Hepatic stellate cell (primary cell): ENCODE measurements at places on chromosomes 11 and 22.

GRCh38 chr11:15836795-15837194 lies 519.6 kb downstream of the SOX6 start:
- no peak for DNase-seq

DNA sequence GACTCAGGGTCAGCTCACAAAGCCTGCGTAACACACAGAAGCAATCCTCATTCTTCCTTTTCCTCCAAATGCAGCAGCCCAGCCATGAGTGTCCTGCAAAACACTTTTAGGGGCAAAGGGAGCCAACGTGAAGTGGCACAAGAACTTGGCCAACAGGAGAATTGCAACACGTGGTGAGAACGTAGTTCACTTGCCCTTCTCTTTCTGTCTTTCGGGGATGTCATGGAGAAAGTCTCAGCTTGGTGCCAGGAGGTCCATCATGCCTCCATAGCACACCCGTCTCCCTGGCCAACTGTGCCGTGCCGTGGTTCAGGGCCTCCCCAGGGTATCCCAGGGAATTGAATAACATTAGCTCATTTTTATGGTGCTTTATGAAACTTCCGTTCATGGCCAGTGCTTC lies 98.5 kb upstream of the ANO1 start:
- DNase-seq = no peak

GRCh38 chr11:120574876-120575275 lies 63.3 kb downstream of the GRIK4 start:
- DNase-seq = no peak

- no peak for DNase-seq
Measured at GRCh38 chr11:14446701-14447169, 52.9 kb downstream of the COPB1 start.

DNA sequence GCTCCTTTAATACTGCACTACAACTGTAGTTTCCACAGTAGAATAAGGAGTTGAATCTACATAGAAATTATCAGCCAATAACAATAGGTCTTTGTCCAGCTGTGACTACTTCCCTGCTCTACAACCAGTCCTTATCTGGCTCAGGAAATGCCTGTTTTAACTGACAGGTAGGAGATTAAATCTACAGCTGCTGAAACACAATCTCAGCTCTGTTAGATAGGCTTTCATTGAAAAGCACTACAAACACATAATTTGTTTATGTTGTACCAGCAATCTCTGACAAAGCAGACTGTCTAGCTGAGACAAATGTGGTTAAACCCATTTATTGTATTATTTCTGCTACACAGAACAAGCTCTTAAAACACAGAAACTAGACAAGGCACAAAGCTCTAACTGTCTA lies 230.0 kb downstream of the SOX6 start:
- DNase-seq = no peak

GRCh38 chr22:32535531-32536190 lies 61.0 kb downstream of the FBXO7 start:
- DNase-seq = no peak

- no peak for DNase-seq
Measured at GRCh38 chr11:80562523-80563125, 1121.8 kb upstream of the TENM4 start.

DNA sequence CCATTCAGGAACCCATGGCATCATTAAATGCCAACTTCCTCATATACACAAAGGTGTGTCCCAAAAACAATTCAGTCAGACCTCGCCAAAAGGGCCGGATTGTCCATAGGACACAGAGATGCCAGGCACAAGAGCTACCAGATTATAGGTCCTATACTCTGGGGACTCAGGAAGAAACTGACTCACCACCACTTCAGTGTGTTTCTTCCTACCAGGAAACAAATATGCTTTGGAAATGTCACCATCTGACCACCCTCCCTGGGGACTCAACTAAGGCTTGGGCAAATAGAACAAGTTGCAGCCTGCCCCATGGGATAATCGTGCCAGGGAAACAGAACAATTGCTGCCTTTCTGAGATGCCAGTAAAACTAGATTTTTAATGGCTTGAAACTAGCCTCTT lies 11.7 kb downstream of the POU2AF3 start:
- DNase-seq = no peak

DNA sequence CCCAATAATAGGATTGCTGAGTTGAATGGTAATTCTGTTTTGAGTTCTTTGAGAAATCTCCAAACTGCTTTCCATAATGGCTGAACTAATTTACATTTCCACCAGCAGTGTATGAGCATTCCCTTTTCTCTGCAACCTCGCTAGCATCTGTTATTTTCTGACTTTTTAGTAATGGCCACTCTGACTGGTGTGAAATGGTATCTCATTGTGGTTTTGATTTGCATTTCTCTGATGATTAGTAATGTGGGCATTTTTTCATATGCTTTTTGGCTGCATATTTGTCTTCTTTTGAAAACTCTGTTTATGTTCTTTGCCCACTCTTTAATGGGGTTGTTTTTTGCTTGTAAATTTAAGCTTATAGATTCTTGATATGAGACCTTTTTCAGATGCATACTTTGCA lies 97.4 kb downstream of the FDX1 start:
- no peak for DNase-seq

- DNase-seq = no peak
Measured at GRCh38 chr22:43957871-43958270, 2.6 kb downstream of the SAMM50 start.

DNA sequence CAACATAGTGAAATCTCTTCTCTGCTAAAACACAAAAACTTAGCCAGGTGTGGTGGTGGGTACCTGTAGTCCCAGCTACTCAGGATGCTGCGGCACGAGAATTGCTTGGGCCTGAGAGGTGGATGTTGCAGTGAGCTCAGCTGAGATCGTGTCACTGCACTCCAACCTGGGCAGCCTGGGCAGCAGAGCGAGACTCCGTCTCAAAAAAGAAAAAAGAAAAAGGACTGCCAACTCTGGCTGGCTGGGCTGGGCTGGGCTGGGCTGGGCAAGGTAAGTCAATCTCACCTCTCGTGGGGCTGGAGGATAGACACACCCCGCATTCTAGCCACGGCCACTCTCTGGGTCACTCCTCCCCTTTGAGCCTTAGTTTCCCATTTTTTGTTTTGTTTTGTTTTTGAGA lies 26.9 kb downstream of the TEF start:
- DNase-seq = no peak

DNA sequence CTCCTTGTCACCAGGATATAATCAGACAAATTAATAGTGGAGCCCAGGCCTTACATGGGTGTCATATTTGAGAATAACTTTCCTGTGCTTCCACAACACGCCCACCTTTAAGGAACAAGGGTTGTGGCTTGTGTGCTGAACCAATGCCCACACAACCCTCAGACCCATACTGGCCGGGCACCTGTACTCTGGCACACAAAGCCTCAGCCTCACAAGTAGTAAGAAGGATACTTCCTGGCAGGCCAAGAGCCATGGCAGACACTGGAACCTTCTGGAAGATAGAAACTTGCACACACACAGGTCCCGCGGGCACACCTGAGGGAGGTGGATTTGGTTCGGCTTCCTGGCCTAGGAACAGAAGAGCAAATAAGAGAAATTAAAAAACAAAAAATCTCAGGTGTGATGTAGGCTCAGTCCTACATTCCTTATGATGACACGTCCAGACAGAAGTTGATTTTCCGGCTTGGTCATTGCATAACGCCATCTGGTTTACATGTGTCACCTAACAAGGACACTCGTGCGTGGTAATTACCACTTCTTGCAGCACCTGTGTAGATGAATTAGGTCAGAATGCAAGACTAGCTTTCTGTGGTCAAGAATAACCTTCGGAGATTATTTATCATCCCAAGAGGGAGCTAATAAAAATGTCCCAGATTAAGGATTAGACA lies 5.8 kb upstream of the BRD1 start:
- no peak for DNase-seq

- DNase-seq = no peak
Measured at GRCh38 chr11:46240371-46240770, 37.1 kb upstream of the CREB3L1 start.

- DNase-seq = no peak
Measured at GRCh38 chr11:128299132-128299726, 288.1 kb downstream of the ETS1 start.

DNA sequence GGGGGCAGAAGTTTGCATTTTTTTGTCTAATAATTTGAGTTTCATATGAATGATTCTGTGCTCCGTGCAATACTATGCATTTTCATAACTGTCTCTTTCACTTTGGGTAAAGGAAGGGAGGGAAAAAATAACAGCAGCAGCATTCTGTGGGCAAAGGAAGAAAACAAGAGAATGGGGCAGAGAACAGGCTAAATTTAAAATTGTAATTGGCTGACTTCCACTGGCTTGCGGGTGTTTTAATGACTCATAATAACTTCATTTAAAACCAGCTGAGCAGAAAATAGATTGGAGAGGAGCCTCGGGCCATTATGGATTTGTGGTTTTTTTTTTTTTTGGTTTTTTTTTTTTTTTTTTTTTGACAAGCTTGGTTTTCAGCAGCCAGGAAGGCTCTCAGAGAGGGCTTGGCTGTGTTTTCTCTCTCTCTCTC lies 107.4 kb downstream of the ZBTB16 start:
- DNase-seq = peak; percentile 53

GRCh38 chr11:16891165-16891564 lies 123.0 kb downstream of the PLEKHA7 start:
- DNase-seq = no peak

GRCh38 chr11:79018371-79018849 lies 422.4 kb downstream of the TENM4 start:
- peak; percentile 17 for DNase-seq

- no peak for DNase-seq
Measured at GRCh38 chr22:29334696-29335344, 19.3 kb upstream of the RASL10A start.

GRCh38 chr11:69251639-69252489 lies 42.1 kb upstream of the MYEOV start:
- no peak for DNase-seq

DNA sequence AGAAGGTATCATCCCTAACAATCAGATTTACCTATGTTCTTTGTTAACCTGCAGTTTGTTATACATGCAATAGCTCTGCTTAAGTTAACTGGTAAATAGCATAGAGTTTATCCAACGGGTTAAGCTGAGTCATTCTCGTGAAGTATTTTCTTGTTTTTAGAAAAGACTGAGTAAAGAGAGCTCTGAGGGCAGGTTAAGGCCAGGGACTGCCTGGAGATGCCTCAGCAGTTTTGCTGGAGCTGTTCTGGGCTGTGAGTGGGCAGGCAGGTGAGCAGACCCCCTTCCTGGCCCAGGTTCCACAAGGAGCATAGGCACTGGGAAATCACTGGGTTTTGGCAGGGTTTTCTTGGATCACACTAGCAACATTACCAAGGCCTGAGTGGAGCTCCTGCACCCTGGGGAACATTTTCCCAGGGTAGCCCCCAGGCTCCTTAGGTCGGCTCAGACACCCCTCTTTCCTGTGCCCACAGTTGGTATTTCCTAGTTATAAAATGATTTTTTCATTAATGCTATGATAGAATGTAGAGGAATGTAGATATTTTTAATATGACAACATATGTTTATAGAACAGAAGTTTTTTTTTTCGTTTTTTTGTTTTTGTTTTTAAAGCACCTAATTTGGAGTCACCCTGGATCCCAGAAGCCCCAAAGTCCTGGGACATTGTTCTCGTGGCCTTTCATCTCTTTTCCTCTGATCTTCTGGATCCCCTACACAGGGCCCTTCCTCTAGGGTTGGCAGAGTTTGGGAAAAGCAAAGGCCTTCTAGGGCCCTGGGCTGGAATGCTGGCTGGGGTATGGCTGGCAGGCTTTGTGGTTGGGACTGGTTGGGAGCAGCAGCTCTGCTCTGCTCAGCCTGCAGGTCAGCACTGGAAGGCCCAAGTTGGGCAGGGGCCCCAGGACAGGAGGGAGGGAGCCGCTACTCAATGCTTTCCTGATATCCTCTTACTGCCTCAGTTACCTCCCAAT lies 26.7 kb downstream of the IRAG1 start:
- DNase-seq = no peak
